CD8-positive, alpha-beta T cell (primary cell): ENCODE measurements at places on chromosomes 7 and 10.
A peak's percentile ranks its signal among the peaks of the same experiment; 100 is the strongest.

DNA sequence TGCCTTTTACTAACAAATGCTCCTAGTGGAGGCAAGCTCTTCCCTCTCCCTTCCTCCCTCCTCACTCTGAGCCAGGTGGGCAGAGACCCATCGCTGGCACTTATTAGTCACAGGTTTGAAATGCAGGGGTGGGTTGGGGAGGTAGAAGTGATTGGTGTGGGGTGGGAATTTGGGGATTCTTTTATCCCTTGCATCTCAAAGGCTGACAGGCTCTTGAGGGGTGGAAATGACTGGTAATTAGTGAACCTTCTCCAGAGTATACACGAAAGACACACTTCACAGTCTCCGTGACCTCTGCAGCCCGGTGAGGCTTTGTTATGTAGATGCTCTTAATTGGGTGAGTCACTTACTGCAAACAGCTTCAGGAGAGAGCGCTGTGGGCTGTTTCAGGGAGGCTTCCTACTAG, 13.9 kb upstream of the LRMDA start:
- no peak for DNase-seq

GRCh38 chr10:85548034-85548433, 818.6 kb downstream of the GRID1 start:
- no peak for DNase-seq

GRCh38 chr10:31855033-31855432, 73.6 kb downstream of the ARHGAP12 start:
- no peak for DNase-seq

GRCh38 chr7:139799586-139799985, 21.8 kb upstream of the HIPK2 start:
- no peak for DNase-seq

DNA sequence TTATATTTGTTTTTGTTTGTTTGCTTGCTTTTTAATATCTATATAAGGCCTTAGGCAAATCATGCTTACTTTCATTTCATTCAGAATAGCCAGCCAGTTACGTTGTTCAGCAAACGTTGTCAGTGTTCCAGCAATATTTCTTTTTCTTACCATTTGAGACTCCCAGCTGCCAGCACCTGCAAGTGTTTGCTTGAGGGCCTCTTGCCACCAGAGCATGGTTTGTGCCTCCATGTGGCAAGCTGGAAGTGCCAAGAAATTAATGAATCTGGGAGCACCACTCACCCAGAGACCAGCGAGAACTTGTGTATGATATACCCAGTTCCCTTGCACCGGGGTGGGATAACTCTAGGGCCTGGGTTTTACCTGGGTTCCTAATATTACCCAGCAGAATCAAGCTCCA, 177.1 kb upstream of the CSTF2T start:
- no peak for DNase-seq

DNA sequence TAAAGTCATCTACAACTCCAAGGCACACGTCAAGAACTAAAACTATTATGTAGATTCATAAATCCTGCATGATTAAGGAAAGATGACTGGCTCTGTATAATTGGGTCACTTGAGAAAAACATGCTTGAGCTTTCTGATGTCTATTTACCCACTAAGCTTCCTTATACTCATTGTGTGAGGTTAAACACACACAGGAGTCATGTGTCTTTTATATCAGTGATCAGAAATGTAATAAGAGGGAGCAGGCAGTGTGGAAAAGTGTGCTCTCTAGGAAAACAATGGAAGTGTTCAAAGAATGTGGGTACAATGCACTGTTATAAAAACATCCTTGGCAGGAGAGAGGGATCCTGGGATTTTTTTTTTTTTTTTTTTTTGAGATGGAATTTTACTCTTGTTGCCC, 108.6 kb upstream of the ARID5B start:
- DNase-seq, result no peak

DNA sequence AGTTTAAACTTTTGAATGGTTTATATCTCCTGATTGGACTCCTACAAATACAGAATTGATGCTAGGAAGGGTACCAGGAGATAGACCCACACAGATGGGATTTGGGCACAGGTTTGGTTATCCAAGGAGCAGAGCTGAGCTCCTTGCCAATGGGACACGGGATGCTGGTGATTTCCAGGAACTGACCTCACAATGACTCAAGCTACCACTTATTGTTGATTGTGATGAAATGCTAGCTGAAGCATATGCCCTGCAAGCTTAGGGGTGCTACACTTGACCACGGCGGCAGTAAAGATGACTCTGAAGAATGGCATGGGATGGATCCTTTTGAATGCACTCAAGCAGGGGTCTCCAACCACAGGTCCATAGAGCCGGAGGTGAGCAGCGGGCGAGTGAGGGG, 45.5 kb upstream of the VKORC1L1 start:
- DNase-seq, result no peak

- DNase-seq, result no peak
Measured at GRCh38 chr10:91412354-91413087, 2.4 kb downstream of the HECTD2 start.

- no peak for DNase-seq
Measured at GRCh38 chr10:118710487-118710886, 44.3 kb downstream of the CACUL1 start.

- DNase-seq, result no peak
Measured at GRCh38 chr7:34842782-34843181, 184.8 kb downstream of the NPSR1 start.

DNA sequence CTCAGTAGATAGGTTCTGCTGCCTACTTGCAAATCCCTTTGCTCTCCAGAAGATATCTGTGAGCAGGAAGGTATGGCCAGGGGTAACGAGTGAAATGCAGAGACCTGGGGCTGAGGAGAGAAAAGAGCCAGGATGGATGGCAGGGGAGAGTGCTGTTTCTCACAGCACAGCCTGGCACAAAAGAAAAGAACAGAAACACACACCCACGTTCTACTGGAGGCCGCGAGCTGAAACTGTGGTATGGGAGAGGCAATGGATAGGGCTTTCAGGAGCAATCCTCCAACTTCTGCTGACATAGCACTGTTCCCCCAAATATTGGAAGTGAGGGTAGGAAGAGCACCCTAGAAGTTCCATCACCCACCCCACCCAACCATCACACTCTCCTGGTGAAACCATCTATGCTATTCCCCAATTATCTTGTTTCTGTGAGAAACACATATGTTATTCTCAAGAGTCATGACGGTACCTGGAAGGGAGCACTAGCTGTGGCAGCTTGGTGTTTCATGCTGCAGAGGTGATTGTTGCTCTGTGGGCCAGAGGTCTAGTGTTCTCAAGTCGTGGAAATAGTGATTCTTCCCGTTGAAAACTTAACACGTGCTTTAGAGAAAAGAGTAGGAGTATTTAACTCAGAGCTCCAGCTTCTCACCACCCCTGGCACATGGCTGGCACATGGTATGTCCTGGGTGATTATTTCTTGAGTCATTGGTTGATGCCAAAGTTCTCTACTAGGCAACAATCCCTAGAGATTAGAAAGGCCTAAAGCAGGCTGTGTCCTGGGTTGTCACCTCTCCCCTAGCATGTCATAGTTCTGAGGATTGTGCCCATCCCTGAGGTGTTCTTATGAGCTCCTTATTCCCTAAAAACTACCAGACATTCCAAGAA, 198.3 kb downstream of the PLXNA4 start:
- DNase-seq, result no peak

GRCh38 chr10:81953420-81953819, 78.4 kb downstream of the NRG3 start:
- no peak for DNase-seq

DNA sequence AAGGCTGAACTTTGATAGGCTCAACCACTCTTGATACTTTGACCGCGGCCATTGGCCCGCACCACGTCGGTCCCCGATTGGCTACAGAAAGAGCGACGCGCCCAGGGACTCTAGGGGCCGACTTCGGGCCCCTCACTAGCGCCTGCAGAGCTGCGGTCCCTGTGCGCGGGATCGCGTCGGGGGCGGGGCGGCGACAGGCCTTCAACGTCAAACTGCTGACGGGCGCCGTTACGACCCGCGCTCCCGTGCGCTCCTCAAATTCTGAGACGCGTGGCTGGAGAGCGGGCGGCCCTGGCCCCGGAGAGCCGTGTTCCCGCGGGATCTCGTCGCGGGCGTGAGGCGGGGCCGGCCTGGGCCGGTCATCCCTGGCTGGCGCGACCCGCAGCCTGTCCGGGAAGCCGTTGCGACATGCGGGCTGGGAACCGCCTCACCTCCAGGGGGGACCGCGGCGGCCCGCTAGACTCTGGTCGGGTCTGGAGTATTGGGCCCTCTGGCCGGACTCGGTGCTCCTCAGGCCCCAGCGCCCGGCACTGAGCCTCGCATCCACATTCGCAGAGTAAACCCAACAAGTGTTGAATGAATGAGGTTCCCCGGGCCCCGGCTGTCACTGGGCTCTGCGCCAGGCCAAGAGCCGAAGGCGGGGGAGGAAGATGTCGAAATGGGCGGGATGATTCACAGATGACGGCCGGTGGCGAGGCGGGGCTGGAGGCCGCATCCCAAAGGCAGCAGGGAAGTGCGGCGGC, 643 bp upstream of the SLC25A28 start:
- DNase-seq, result peak; percentile 86

DNA sequence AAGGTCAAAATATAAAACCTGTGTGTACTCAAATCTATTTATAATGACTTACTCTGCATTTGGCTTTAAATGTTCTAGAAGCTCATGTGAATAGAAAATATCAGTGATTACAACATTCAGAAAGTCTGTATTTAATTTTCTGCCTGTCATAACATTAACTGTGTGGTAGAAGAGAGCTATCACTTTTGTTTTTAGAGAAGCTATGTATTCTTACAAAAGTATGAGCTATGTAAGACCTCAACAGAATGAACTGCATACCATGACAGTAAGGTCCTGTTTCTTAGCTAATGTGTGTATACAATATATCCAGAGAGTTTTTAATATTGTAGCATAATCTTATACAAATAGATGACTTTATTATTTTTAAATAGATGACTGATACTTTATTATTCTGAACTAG, 61.5 kb downstream of the PTN start:
- DNase-seq, result no peak

DNA sequence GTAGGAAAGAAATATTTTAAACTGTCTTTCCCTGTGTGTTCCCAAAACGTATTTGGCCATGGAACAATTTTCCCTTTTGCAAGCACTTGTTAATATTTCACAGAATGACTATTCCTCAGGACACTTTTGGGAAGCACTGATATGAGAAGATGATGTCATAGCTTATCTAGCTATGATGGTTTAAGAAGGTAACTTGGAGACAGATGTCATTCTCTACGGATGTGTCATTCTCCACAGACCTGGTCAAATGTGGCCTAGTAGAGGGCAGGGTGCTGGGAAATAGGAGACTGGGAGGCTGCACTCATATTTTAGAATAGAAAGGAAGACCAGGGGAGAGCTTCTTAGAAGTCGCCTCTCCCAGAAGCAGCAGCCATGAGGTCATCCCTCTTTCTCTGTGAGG, 220.7 kb upstream of the GLI3 start:
- no peak for DNase-seq

DNA sequence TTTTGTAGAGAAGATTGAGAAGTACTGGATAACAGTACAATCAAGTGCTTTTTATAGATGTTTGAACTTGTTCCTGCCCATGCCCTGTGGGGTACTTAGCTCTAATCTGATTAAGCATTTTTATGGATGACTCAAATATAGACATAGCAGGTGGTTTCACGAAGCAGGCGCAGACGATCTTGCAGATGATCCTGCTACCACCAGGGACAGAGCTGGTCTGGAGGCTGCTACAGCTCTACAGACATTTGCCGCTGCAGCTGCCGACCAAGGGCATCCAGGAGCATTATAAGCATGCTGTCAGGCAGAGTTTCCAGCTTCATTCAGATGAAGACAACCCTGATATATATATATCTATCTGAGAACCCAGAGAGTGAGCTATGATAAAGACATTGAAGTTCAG, 650.4 kb downstream of the NXPH1 start:
- DNase-seq, result no peak

GRCh38 chr10:32189400-32190084, 133.3 kb upstream of the KIF5B start:
- no peak for DNase-seq
